ENCODE measurements at places on chromosomes 7 and 10. TPM values are rescaled to one million over a fixed set of nuclear protein-coding genes. Genes with fewer than 3 reads are reported as not detected.

DNA sequence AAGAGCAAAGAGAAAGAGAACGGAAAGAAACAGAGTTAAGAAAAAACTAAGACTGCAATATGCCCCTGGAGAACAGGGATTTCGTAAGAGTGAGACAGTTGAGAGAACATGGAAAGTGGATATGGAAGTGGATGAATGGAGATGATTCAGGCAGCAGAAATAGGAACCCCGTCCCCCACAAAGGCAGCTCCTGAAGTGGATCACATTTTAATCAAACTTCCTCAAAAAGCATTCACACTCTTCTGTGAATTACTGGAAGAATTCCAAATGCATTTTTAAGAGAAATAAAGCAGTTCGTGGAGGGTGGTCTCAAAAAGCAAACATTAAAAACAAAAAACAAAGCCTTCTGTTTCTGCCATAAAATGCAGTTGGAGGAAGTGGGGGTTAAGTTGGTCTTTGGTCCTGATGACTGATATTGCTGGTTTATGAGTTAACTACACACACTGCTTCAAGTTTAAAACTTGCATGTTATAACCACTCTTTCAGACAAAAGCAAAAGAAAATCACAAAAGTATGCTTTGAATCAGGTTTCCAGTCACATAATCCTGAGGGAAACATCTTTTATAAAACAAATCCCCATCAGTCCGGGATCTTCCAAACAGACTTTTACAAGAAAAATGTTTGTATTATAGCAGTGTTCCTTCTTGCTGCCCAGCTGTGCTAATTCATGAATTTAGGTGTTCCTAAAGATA, 214.3 kb downstream of the FANK1 start:
- DNase-seq: no peak

- DNase-seq: peak; percentile 8
Observed at GRCh38 chr10:50653142-50653541, 29.4 kb upstream of the SGMS1 start.

DNA sequence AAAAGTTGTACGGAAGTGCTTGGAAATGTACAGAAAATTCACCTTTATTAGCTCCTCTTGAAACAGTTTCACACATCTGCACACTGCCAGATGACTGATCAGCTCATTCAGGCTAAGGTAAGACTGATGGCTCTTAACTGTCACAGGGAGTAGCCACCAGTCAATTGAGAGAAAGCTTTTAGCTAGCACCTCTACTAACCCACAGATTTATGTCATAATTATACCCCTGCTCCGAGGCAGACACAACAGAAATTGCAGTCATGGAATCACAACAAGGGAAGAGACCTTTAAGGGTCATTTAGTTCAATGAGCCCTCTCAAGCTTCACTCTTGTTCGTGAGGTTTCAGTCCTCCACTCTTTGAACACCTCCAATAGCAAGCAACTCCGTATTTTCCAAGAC, 235.4 kb downstream of the TRIL start:
- DNase-seq: no peak

DNA sequence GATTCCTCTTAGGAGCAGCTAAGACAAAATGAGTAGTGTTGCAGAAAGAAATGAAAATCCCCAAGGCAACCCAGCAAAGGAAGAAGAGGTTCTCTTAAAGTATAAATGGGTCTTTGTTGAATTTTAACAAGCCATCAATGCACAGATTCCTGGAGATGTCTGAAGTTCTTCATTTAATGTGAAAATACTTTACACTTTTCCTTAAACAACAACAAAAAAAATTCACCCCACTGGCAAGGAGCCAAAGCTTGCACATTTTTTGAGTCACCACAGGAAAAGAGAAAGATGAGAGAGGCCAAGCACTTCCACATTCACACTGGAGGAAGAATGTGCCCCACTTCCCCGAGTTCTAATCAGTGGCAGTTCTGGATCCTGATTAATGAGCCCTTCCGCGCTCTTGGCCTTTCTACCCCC, 286.4 kb upstream of the MEOX2 start:
- peak; percentile 13 for DNase-seq

DNA sequence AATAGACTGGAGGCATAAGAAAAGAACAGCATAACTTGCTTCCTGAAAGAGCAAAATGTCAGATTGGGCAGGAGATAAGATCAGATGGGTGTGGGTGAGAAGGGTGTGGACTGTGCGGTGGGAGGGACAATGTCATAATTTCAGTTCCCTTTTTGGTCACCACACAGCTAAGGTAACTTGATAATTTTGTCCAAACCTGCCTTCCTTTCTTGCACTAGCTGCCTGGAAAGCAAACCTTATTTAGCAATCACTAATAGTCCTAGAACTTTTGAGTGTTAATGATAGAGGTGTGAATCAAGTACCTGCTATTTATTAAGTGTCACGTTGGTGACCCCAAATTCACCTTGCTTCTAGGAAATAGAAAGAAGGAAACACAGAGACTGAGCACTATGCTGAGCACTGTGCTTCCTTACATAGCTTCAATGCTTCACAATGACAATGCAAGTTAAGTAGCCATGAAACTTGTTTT, 72.4 kb upstream of the SP4 start:
- no peak for DNase-seq

- no peak for DNase-seq
Observed at GRCh38 chr10:57849691-57850357, 417.9 kb downstream of the IPMK start.

DNA sequence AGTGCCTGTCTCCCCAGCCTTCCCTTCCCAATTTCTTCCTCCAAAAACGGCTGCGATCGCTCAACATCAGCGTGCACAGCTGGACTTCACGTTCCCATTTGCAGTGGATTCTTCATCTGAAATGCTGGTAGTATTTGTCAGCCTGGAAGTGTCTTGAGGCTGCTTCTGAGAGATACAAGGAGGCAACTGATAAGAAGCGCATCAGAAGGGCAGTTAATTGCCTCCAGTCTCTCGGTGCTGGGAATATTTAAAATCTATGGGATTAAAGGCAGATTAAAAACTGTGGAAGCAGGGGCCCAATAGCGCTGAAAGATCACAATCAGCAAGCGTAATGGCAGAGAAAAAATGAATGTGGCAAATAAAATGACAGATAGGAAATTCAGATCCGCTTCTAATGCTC, 450.0 kb downstream of the GATA3 start:
- DNase-seq: no peak

DNA sequence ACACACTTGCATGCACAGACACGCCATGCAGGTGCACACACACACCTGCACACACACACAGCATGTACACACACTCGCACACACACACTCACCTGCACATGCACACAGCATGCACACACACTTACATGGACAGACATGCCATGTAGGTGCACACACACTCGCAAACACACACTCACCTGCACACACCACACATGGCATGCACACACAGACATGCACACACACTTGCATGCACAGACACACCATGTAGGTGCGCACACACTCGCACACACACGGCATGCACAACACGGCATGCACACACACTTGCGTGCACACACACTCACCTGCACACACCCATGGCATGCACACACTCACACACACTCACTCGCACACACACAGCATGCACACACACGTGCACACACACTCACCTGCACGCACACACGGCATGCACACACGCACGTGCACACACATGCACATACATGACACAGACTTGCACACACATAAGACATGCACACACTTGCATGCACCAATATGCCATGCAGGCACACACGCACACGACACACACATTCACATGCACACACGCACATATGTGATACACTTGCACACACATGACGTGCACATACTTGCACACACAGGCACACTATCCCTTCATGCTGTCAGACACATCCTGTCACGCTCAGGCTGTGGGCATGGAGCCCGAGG, 56.8 kb downstream of the INSIG1 start:
- no peak for DNase-seq

DNA sequence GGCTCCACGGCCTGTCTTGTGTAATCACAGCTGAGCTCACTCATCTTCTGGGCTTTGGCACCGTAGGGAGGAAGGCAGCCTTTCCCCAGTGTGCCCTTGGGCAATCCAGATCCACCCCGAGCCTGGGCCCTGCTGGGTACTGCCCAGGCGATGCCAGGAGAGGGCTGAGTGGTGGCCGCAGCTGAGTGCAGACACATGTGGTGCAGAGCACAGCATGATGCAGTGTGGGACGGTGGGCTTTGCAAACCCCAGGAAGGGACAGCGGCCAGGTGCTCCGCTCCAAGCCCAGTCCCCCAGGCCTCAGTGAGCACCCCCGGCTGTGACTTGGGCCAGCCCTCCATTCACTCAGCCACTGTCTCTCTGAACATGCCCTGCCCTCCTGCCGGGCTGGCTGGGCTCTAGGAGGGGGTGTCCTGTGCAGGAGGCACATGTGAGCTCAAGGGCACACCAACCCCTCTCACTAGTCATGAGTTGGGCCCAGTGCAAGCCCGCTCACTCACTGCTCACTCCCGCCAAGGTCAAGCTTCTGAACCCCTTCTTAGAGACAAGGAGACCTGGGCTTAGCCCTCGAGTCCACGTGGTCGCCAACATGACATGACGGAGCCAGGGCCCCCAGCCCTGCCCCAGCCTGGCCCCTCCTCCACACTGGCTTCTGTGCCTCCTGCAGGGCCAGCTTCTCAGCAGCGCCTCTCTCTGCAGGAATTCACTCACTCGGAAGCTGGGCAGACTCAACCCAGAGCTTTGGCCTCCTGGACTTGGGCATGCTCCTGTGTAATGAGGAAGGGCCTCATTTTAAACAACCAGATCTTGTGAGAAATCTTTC, 77.5 kb upstream of the INSIG1 start:
- DNase-seq: no peak

- no peak for DNase-seq
Observed at GRCh38 chr7:140867467-140868462, 57.0 kb downstream of the BRAF start.

DNA sequence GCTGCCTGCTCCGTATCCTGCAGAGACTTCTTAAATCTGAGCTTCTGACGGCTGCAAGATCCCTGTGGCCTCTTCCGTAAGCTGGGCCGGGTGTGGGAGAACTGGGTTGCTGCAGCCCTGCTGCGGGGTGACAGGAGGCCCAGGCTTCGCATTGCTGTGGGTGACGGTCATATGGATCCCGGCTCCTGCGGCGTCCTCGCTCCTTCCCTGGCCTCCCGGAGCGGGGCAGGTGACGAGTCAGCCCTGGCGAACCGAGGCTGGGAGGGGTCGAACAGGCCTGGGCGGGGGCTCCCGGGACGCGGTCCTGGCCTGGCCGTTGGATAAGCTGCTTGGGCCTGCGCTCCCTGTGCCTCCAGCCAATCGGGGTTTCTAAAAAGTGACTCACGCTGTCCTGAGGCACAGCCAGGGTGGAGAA, 7.8 kb upstream of the UBE2D1 start:
- peak; percentile 25 for DNase-seq

DNA sequence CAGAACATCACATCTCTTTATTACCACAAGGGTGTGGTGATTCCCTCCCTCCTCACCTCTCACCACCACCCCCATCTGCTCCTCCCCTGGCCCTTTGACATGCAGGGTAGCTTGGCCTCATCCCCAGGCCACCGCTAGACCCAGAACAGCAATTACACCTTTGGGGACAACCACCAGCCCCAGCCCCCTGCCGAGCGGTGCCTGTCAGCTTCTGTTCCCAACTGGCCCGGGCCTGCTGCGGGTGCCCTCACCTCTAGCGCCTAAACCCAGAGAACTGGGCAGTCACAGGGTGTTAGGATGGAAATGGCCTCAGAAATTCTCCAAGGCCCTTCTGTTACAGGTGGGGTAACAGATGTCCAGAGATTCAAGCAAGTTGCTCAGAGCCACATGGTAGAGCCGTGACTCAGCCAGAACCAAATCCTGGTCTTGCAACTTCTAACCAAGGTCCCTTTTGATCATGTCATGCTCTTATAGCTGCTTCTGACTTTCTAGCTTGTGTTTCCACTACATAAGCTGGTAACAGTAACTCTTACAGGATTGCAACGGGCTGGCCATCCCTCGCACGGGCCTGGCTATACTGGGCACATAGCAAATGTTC, 78.0 kb downstream of the PRKAG2 start:
- no peak for DNase-seq

- DNase-seq: no peak
Observed at GRCh38 chr7:54743580-54743979, 15.4 kb downstream of the SEC61G start.

- DNase-seq: no peak
Observed at GRCh38 chr7:35816514-35816913, 15.7 kb downstream of the SEPTIN7 start.

GRCh38 chr7:98626460-98627412, 9.7 kb downstream of the NPTX2 start:
- DNase-seq: no peak

GRCh38 chr7:108454674-108455550, 1.3 kb downstream of the NRCAM start:
- no peak for DNase-seq

DNA sequence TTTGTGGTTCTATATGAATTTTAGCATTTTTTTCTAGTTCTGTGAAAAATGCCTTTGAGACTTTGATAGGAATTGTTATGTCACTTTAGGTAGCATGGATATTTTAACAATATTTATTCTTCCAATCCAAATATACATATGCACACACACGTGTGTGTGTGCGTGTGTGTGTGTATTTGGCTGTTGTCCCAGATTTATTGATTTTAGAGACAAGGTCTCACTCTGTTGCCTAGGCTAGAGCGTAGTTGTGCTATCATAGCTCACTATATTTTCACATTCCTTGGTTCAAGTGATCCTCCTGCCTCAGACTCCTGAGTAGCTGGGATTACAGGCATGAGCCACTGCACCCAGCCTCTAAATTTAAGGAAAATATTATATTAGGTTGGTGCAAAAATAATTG, 162.5 kb upstream of the TRIM24 start:
- no peak for DNase-seq

- no peak for DNase-seq
Observed at GRCh38 chr7:91357379-91357778, 93.1 kb downstream of the FZD1 start.

DNA sequence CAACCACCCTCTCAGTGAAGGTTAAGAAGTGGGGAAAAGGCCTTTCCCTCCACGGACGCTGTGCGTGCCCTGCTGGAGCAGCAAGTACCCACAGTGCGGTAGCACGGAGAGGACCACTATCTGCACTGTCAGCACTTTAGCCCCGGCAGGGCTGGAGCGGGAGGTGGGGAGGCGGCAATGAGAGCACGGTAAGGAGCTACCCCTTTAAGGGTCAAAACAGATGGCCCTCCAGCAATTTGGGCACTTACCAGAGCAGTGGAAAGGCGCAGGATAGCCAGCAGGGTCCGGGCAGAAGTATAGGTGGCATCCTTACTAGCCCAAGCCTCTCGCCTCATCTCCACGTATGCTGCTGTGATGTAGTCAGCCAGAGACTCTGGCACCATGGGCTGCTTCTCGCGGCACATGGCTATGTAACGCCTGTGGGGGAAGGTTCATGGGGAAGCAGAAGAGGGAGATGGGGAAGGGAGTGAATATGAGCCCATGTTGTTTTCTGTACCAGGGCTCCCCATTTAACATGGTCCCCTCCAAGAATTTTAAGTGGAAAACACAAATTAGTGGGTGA, 5.2 kb downstream of the COPS6 start:
- DNase-seq: no peak

The SPDYE8 gene
- polyA plus RNA-seq: 0.20 TPM

The SAP25 gene
- polyA plus RNA-seq: 3.5 TPM

The GRID1 gene
- polyA plus RNA-seq: 3.8 TPM

The LZTS2 gene
- 60.9 TPM for polyA plus RNA-seq

The SPDYE11 gene
- 0.20 TPM for polyA plus RNA-seq

The MYO1G gene
- polyA plus RNA-seq: 0.77 TPM

The NME8 gene
- polyA plus RNA-seq: not detected

The ZC3HAV1L gene
- polyA plus RNA-seq: 16.6 TPM

Measured in forelimb muscle (tissue), 1 donor.